ENCODE measurements at places on chromosomes 6 and 20. TPM values are rescaled to one million over a fixed set of nuclear protein-coding genes. Genes with fewer than 3 reads are reported as not detected.

PKIB gene
- 4.8 TPM for total RNA-seq

C6orf58 gene
- not detected for total RNA-seq

CDH4 gene
- total RNA-seq: not detected

DEF6 gene
- total RNA-seq: 27.0 TPM

PLG gene
- not detected for total RNA-seq

FUT9 gene
- 5.2 TPM for total RNA-seq

Data from PC-9 (cell line).